ENCODE measurements at places on chromosomes 7 and 10.

DNA sequence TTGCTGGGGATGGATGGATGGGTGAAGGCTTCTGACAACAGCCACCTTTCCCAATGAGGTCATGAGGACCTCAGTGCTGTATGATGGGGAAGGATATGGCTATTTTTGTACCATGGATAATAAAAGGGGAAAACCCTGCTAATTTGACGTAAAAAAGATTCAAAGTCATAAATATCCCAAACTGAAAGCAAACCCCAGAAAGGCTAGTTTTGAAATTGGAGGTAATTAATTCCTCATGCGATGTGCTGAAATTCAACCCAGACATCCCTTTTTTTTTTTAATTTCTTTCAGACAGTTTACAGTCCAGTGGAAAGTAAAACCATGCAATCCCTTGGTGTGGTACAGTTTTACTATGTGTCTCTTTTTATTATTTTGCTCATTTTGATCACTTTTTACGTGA lies 254.5 kb upstream of the BMPER start:
- no peak for DNase-seq

GRCh38 chr10:32937911-32938424 lies 20.1 kb downstream of the ITGB1 start:
- DNase-seq, result no peak

DNA sequence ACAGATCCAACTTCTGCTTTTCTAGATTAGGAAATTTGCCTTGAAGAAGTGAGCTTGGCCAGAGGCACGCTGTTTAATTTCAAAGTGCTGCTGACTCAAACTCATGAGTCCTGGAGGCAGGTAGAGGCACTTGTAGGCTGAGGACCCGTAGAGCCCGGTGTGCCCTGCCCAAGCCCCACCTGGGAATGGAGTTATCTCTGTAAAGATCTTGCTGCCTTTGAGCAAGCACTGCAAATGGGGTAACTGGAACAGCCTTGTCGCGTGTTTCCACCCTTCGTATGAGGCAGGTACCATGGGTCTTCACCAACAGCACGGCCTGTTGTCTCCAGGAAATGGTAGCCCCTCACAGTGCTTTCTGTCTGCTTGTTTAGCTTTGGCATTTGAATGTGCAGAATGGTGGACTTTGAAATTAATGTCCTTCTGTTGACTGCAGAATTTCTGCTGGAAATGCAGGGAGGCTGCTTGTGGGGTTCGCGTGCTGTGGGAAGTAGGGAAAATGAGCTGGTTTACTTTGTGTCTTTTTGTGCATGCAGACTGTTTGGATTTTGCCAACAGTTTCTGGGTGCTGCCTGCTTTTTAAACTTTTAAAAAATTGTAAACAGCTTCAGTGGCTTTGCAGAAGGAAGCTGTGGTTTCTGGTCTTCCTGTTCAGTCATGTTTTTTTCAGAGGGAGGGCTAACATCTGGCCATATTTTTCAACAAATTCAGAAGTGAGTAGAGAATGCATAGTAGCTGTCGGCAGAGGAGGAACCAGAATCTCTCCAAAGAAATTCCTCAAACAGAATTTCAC lies 27.2 kb downstream of the CCM2 start:
- no peak for DNase-seq

DNA sequence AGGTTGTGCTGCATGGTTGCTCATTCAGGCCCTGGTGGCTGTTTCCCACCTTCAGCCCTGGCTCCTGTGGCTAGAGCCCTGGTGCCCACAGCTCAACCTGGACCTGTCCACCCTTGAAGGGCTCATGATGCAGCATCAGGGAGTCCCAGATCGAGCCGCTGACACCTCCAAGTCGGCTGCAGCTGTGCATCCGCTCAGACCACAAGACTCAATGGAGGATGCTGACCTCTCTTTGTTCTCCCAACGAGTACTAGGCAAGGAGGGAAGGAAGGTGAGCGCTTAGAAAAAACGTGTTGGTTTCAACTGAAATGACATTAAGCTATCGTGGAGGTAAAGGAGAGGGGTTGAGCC lies 9.5 kb upstream of the C10orf95 start:
- no peak for DNase-seq

GRCh38 chr10:42991442-42992098 lies 85.3 kb upstream of the RET start:
- DNase-seq, result no peak

- no peak for DNase-seq
These were observed 135.2 kb upstream of the MGMT start for GRCh38 chr10:129331839-129332220.
